ENCODE measurements at places on chromosomes 16 and 17.

- DNase-seq = no peak
Observed at GRCh38 chr16:2428051-2428783, 1.0 kb upstream of the CCNF start.

DNA sequence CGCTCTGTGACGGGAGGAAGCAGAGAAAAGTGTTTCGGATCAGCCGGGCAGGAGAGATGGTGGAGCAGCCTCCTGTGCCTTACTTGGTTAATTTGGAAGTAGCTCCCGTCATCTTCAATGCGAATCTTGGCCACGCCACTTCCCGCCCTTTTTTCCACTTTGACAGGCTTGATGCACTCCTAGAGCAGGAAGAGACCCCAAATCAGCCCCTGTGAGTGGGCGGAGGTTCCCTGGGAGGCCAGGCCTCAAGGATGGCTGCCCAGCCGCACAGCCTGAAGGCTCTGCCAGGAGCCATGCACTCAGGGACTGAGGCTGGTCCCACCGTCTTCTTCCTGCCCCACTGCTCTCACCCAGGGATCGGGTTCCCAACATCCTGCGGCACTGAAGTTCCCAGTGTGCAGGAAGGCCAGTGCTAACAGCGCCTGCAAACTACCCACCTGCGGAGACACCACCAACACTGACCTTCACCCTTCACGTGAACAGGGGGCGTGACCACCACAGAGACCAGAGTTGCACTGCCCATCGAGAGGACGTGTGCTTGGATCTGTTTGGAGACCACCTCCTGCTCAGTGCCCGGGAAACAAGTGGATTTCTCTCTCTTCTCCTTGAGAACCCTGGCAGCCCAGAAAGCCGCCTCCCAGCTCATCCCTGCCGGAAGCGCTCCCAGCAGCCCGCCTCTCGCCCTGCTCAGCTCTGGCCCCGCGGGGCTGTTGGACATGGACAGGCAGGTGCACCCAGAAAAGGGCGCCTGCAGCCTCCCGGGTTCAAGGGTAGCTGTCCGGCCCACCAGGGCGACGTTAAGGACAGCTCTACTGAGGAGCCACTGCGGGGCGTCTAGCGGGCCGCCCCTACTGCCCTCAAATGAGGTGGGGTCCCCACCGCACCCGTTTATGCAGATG is 988 bp downstream of the CIAO3 start:
- DNase-seq = no peak

DNA sequence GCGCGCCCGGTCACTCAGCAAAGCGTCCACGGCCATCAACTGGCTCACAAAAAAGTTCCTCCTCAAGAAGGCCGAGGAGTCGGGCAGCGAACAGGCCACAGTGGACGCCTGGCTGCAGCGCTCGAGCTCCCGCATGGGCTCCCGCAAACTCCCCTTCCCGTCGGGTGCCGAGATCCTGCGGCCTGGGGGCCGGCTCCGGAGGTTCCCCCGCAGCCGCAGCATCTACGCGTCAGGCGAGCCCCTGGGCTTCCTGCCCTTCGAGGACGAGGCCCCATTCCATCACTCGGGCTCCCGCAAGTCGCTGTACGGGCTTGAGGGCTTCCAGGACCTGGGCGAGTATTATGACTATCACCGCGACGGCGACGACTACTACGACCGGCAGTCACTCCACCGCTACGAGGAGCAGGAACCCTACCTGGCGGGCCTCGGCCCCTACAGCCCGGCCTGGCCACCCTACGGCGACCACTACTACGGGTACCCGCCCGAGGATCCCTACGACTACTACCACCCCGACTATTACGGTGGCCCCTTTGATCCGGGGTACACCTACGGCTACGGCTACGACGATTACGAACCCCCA is 10.7 kb downstream of the MYO15A start:
- DNase-seq = no peak

GRCh38 chr17:73429440-73430164 is 117.8 kb upstream of the CDC42EP4 start:
- peak; percentile 74 for DNase-seq

GRCh38 chr16:67468731-67469130 is 12.2 kb downstream of the ATP6V0D1 start:
- no peak for DNase-seq
